Fibroblast of lung (primary cell): ENCODE measurements at places on chromosomes 5 and 9. TPM values are rescaled to one million over a fixed set of nuclear protein-coding genes. Genes with fewer than 3 reads are reported as not detected.
A peak's percentile ranks its signal among the peaks of the same experiment; 100 is the strongest.

Gene ZNF189
- total RNA-seq, result 19.3 and 21.8 TPM in 2 replicates

DNA sequence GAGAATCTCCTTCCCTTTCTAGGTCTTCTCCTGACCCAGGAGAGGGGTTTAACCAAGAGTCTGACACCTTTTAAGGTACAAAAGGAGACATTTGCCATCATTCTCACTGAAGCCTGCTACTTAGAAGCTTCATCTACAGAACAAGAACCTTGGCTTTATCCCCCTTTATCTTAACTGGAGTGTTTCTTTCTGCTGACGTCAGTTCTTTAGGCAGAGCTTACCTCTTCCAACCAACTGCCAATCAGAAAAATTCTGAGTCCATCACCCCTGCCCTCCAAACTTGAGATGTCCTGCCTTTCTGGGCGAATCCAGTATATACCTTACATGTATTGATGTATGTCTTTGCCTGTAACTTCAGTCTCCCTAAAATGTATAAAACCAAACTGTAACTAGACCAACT is 37.2 kb downstream of the PLEKHG4B start:
- no peak for DNase-seq

DNA sequence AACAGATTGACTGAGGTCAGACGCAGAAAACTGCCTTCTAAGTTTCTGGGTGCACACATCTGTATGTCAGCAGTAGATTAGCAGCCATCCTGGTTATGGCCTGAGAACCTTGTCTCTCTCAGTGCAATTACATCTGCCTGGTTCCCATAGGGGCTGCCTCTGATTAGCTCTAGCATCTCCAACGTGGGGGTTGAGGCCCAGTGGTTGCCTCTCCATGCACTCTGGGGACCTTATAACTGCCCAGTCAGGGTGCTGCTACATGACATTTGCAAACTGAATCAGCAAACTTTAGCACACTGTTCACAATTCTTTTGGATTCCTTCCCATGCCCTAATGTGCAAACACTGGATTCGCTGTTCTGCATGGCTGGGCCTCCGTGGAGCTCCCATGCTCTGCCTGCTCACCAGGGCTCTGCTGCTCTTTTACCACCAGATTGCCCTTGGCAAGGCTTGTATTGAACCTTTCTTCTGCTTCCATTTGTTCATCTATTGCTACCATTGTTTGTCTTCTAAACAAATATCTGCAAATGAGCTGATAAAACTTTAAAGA is 36.2 kb downstream of the SNX18 start:
- DNase-seq, result no peak

DNA sequence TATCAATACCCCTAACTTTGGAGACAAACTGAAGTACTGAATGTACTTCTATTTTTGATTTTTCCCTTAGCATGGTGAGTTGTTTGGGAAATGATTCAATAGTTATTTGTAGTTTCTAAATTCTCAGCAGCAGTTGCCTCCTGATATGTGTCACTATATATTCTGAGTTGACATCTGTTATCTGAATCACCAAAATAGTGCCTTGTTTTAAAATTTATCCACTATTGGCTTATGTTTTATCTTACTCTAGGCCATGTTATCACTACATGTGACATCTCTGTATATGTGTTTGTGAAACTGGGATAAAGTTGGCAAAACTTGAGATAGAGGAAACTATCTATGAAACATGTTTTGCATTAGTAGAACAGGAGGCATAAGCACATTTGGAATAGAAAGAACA is 317.6 kb downstream of the TLE4 start:
- DNase-seq, result no peak

GRCh38 chr5:174903172-174903732 is 178.9 kb downstream of the MSX2 start:
- no peak for DNase-seq

DNA sequence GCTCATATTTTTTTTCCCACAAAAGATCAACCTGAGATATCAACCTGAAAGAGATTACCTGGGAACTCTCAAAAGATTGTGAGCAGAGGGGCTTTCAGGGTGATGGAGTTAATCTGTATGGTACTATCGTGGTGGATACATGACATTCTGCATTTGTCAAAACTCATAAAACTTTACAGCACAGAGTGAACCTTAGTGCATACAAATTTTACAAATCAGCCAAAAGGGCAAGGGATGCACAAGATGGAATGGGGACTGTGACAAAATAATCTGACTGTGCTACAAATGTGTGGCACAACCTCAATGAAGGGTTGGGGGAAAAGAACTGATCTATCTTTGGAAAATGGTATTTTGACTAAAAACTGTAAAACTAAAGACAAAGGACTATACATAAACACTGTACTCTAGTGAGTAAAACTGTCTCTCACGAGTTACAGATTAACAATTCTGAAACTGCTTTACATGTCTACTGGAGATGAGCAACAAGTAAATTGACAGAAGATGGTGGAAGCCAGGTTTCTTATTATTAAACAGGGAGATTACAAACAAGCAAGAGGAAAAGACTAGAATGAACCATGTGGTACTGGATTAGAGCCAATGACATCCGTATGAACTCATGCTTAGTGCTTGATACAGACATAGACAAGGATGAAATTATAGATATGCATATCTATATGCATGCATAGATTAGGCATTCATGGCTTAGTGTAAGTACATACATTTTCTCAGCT is 24.8 kb upstream of the RLN1 start:
- DNase-seq, result peak; percentile 21

DNA sequence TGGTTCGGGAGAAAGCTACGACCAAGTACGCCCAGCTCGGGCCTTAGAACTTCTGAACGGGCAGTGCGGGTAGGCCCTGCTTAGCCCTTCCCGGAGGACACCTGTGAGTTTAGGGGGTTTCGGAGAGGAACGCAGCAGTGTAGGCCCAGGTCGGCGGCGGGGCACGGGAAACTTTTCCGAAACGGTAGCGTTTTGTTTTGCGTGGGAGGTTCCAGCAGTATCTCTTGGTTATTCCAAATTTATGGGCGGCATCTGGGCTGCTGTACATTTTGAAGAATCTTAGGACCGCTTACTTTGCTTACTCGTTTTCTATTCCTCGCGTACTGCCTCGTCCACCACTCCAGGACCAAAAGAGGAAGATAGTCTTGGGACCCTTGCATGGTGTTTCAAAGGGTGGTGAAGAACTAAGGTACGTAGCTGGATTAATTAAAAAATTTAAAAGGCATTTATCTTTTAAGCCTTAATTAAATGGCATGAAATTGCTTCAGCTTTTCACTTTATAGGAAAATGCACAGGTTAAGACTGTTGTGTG is 492 bp downstream of the TENT2 start:
- no peak for DNase-seq

- DNase-seq, result no peak
Measured at GRCh38 chr5:20959347-20959746, 971.3 kb upstream of the CDH18 start.

DNA sequence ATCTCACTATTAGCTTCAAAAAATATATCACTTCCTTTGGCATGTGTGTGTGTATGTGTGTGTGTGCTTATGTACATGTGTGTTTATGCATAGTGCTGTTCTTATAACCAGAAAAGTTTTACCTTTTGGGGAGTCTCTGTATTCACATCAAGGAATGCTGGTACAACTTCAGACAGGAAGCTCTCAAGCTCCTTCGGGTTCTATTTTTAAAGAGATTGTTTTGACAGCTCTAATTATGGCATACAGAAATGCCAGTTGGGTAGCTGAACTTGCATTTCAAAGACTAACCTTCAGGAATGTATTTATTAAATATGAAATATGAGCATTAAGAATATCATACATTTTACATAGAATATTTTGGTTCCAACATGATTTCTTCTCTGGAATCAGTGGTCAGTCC is 163.1 kb downstream of the DTWD2 start:
- DNase-seq, result no peak

Gene OR1J2
- 0.26 and 0.33 TPM in 2 replicates for total RNA-seq

Gene SLCO6A1
- total RNA-seq, result not detected in 2 replicates

DNA sequence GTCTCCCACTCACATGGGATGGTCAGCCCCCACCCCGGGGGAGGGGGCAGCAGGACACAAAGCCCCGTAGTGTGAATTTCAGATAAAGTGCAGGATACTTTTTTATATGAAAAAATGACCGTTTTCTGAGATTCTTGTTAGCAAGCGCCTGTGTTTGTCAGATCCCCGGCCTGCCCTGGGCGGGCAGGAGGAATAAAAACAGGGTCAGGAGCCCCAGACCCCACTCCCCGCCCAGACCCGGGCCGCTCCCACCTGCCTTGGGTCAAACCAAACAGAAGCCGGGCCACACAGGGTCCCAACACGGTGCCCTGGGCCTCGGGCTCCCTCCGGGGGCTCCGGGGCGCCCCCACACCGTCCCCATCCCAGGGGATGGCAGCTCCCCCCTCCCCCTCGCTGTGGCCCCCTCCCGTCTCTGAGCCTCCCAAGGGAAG is 13.5 kb upstream of the NRARP start:
- DNase-seq, result no peak

Gene GPSM1
- 54.2 and 60.3 TPM in 2 replicates for total RNA-seq

GRCh38 chr5:134097211-134097749 is 17.2 kb upstream of the TCF7 start:
- DNase-seq, result peak; percentile 47

Gene INSL4
- not detected in 2 replicates for total RNA-seq

Gene CSF1R
- total RNA-seq, result not detected in 2 replicates

GRCh38 chr5:24094081-24094679 is 550.6 kb downstream of the CDH10 start:
- no peak for DNase-seq

DNA sequence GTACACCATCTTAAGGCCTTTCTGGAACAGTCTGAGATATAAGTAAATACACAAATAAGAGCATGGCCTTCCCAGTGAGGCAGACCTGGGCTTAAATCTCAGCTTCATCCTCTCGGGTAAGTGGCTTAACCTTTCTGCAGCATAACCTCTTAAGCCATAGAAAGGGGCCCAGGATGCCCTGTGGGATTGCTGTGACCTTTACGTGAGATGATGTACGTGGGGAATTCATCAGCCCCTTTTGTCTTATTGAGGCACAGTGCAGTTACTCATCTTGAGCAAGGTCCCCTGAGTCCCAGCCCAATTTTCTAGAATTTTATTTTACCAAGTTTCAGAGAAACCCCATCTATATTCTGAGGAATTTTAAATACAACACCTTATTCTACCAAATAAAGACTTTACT is 92.2 kb downstream of the PDE8B start:
- no peak for DNase-seq

GRCh38 chr9:98765256-98765655 is 31.1 kb downstream of the ANKS6 start:
- DNase-seq, result no peak

DNA sequence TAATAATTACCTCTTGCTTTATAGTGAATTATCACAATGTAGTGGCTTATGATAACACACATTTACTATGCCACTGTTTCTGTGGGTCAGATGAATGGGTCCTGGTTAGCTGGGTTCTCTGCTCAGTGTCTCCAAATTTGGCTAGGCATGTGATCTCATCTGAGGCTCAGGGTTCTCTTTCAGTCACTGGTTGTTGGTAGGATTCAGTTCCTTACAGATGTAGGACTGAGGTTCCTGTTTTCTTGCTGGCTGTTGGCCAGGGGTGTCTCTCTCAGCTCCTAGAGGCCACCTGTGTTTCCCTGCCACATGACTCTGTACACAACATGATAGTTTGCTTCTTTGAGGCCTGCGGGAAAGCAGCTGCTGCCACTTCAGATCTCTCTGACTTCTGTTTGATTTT is 7.1 kb downstream of the NFX1 start:
- no peak for DNase-seq

Gene PCDHGA6
- 3.1 and 4.8 TPM in 2 replicates for total RNA-seq

GRCh38 chr5:115857626-115858349 is 16.1 kb downstream of the AP3S1 start:
- DNase-seq, result peak; percentile 58

Gene IRX2
- 0.26 and 0.33 TPM in 2 replicates for total RNA-seq

Gene PCDHB15
- 0.77 and 1.8 TPM in 2 replicates for total RNA-seq

DNA sequence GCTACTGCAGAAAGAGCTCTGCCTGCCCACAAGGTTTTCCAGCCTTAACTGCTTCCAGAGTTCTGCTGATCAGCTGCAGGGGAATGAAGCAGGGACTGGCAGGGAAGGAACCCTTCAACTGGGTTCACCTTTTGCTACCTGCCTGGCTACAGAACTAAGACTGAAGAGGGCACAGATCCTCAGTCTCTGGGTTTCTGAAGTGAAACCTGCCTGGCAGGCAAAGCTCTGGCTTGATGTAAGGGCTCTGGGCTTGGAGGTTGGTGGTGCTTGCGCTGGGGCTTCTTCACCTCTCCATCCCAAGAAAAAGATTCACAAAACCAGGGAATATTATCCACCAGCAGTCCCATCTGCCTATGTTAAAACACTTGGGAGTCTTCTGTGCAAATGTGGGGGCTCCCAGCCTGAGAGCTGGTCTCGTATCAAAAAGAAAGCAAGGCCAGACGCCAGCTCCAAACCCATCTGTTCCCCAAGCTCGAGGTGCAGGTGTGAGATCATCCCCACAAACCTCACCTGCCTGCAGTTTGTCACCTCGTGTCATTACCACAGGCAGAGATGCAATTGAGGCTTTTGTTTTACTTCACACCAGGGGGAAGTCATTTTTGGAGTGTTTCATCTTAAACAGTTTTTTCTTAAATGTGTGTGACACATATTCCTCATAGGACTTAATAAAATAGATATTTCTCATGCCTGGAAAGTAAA is 58.3 kb downstream of the BNC2 start:
- DNase-seq, result no peak

Gene CCL27
- total RNA-seq, result 0.26 TPM in 1 of 2 replicates, not detected in the other

GRCh38 chr9:22446950-22447617 is 460 bp downstream of the DMRTA1 start:
- DNase-seq, result peak; percentile 22

Gene FOXD4L4
- 0.26 TPM in 1 of 2 replicates, not detected in the other for total RNA-seq

- DNase-seq, result no peak
Measured at GRCh38 chr9:19748278-19749126, 40.3 kb downstream of the SLC24A2 start.

DNA sequence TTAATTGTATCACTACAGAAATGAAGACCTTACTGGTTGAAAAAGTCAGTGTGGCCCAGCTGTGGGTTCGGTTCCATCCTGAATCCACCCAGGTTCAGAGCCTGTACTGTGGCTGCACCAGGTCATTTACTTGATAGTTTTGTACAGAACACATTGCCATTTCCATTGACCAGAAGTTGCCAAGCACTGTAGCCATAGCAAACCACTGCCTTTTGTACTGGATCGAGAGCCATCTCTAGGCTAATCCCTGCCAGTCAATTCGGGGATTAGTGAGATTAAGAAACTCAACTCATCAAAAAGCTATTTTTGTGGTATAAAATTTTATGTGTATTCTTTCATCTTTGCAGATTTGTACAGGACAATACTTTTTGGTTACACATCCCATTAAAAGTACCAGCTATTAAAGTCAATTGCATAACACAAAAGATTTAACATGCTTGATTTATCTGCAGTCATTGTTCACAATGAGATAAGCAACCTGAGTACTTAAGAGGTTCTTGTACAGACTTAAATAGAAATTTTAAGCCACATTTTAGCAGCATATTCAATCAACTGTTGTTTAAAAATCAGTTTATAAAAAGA is 108.5 kb upstream of the OTULINL start:
- no peak for DNase-seq

- DNase-seq, result no peak
Measured at GRCh38 chr5:9313751-9314150, 232.1 kb downstream of the SEMA5A start.

GRCh38 chr5:6950250-6950649 is 237.0 kb downstream of the TENT4A start:
- DNase-seq, result no peak

GRCh38 chr5:10286162-10286861 is 21.4 kb downstream of the CMBL start:
- DNase-seq, result peak; percentile 47

Gene PRRT1B
- not detected in 2 replicates for total RNA-seq

Gene HEMGN
- not detected in 2 replicates for total RNA-seq

- peak; percentile 84 for DNase-seq
Measured at GRCh38 chr5:82351754-82352145, 73.6 kb upstream of the RPS23 start.

Gene TRPM3
- total RNA-seq, result 0.50 and 0.51 TPM in 2 replicates

Gene PCDHGB1
- total RNA-seq, result 3.1 and 4.3 TPM in 2 replicates
